ENCODE measurements at places on chromosomes 3 and 15.

DNA sequence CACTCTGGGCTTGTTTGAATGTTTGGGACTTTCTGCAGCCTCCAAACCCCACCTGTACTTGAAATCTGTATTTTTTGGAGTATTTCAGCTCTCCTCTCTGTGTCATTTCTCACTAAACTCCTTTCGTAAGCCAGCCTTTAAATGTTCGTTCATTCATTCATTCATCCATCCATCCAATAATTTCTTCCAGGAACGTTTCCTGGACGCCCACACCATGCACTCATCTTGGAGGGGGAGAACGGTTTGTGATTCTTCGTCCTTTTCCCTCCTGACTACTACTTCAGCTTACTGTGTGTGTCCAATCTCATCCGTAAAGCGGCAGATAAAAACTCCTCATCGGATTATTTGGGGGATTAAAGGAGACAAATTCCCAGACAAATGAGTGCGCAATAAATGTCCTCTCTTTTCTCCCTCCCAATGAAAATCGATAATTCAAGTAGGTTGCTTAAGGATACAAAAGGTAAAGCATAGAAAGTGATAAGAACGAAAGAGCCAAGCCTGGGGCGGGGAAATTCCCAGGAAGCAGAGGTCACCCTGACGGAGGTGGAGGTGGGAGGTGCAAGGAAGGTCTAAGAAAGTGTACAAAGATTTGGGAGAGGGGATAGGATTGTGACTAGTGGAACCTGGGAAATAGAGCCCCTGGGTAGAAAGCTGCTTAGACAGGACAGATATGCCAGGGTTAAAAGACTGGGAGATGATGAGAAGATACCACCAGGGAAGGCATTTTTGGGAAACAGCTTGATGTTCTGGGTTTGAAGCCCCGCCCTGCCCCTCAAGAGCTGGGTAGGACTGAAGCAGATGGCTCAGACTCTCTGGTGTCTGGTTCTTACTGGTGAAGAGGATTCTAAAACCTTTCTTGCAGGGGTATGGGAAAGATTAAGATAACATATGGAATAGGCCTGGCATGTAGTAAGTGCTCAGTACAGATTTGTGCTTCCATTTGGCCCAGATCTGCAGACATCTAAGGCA, 896 bp upstream of the KLHL25 start:
- DNase-seq = no peak

- peak; percentile 71 for DNase-seq
These were observed 1.5 kb upstream of the MAPKBP1 start for GRCh38 chr15:41772720-41773331.

GRCh38 chr3:50297896-50298725, 1.1 kb downstream of the HYAL3 start:
- peak; percentile 71 for DNase-seq

DNA sequence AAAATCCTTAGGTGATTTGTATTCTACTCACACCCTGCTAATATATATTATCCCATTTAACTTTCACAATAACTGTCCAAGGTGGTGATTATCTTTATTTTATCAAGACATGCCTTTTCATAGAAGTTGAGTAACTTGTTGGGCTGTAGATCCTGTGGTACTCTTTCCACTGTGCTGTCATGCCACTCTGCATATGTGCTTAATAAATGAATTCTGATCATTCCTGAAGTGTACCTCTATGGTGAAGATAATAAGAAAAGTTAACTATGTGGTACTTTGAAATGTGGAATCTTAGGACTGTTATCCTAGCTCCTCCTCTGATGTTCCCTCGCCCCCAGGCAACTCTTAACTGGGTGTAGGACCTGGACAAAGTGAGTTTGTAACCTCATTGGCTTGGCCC, 5.2 kb downstream of the SNRK start:
- no peak for DNase-seq

DNA sequence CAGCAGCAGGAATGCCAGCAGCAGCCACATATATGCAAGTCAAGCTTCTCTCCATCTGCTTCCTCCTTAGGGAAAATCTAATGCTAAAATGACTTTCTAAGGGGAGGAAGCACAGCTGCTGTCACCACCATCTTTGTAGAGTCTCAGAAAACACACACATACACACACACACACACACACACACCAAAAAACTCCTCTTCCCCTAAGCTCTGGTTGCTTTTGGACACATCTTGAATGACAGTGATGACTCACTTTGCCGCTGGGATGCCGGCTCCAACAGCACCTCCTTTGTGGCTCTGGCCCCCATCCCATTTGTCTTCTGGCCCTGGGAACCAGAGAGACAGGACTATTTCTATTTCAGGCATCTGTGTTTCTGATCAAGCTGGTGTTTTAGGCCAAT, 124.8 kb upstream of the GOLIM4 start:
- DNase-seq = no peak
